Left ventricle myocardium inferior (tissue), 1 donor: ENCODE measurements at places on chromosomes 6 and 20.

DNA sequence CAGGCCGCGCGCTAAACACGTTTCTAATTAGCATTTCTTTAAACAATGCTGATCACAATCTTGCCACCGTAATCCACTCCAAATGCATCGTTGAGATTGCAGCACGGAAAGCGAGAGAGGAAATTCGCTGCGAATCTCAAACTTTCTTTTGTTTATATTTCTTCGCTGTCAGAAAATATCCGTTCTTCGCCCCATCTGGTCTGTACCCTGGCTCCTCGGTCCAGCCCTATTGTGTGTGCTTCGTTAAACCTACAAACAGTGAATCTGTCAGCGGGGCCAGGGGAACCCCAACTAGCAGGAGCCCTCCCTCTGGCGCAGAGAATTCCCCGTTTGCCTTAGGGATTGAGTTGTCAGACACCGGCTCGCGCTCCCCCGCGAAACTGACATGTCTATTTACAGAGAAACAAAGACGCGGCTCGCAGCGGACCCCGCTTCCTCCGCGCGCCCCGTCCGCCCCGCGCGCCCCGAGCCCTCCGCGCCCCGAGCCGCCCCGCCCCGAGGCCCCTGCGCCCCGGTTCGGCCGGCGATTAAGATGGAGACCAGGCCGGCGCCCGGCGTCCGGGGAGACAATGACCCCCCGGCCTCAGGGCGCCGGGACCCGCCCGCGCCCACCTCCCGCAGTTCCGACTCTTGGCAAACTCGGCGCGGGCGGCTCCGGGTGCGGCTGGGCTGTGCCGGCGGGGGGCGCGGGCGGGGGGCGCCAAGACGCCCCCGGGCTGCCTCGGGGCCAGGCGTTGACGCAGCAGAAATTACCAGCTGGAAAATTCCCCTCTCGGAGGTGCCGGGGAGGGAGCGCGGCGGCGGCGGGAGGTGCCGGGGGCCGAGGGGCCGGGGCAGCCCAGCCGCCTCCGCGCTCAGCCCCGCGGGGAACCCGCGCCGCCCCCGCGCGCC is 874 bp downstream of the ZBTB46 start:
- H3K36me3 ChIP-seq, result no peaks in the 10 kb centered on the region
- H3K4me3 ChIP-seq, result peak overlapping the region; percentile 89
- no peak for DNase-seq
- H3K27me3 ChIP-seq, result no peaks in the 10 kb centered on the region
- peaks cover 85% of the 10 kb centered on the region for H3K4me1 ChIP-seq

GRCh38 chr20:25296094-25297093 is 48.5 kb downstream of the PYGB start:
- H3K27me3 ChIP-seq, result no peaks in the 10 kb centered on the region
- H3K27ac ChIP-seq, result peak overlapping the region; percentile 82
- peaks cover 75% of the 10 kb centered on the region for H3K4me1 ChIP-seq
- no peak overlapping the region for H3K4me3 ChIP-seq
- no peak for DNase-seq

DNA sequence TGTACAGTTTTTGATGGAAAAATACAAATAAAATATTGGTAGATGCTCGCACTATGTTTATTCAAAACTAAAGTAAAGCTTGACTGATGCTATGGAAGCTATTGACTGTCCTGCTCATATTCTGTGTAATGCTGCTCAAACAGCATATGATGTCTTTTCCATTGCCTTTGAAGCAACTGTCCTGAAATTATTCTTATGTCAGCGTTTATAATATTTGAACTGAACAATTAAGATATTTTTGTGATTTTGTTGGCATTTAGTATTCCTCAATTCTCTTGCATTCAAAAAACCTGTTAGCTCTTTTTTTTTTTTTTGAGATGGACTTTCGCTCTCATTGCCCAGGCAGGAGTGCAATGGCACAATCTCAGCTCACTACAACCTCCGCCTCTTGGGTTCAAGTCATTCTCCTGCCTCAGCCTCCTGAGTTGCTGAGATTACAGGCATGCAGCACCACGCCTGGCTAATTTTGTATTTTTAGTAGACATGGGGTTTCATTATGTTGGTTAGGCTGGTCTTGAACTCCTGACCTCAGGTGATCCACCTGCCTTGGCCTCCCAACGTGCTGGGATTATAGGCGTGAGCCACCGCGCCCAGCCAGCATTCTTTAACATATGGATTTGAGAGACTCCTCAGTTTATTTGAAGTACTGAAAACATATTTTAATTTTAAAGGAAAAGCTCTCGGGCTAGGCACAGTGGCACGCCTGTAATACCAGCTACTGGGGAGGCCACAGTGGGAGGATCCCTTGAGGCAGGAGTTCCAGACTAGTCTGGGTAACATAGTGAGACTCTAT is 5.3 kb upstream of the DNAAF9 start:
- H3K27ac ChIP-seq, result no peak overlapping the region
- H3K36me3 ChIP-seq, result no peaks in the 10 kb centered on the region
- peaks cover 10% of the 10 kb centered on the region for H3K4me1 ChIP-seq
- H3K27me3 ChIP-seq, result no peaks in the 10 kb centered on the region
- no peak for DNase-seq

DNA sequence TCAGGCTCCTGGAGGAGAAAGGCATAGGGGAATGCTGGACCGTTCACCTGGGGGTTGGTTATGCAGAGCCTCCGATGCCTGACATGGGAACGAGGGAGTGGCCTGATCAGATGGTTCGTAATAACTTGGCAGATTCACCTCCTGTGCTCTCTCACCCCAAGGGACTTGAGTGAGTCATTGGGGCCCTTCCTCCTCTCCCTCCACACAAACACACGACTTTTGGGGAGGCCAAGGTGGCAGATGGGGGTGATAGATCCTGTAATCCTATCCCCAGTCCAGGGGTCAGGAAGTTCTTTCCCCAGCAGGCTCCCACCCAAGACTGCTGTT is 45.6 kb upstream of the ARFGEF2 start:
- H3K4me1 ChIP-seq, result peaks cover 4% of the 10 kb centered on the region
- no peaks in the 10 kb centered on the region for H3K27me3 ChIP-seq
- DNase-seq, result no peak
- H3K4me3 ChIP-seq, result no peak overlapping the region

DNA sequence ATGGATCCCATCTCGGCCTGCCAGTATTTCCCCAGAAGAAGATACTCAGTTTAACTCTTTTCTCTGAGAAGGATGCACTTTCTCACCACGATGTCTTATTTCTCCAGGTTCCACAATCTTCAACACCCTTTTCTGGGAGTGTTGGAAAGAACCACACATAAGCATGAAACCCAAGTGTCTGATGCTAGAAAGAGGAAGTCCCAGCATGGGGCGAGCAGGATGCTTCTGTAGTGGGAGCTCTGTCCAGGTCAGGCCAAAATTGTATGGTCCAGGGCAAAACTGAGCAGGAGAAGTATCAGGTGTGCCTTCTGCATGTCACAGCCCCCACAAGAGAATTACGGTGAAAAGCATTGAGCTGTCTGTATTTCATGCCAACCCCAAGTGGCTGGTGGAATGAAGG is 11.0 kb downstream of the TREM1 start:
- no peak for DNase-seq
- no peaks in the 10 kb centered on the region for H3K36me3 ChIP-seq
- H3K4me3 ChIP-seq, result no peak overlapping the region
- H3K27me3 ChIP-seq, result peaks cover 55% of the 10 kb centered on the region

GRCh38 chr6:170243791-170244291 is 47.0 kb downstream of the DLL1 start:
- peaks cover 26% of the 10 kb centered on the region for H3K4me1 ChIP-seq
- no peaks in the 10 kb centered on the region for H3K36me3 ChIP-seq
- no peak overlapping the region for H3K27ac ChIP-seq
- H3K4me3 ChIP-seq, result no peak overlapping the region

DNA sequence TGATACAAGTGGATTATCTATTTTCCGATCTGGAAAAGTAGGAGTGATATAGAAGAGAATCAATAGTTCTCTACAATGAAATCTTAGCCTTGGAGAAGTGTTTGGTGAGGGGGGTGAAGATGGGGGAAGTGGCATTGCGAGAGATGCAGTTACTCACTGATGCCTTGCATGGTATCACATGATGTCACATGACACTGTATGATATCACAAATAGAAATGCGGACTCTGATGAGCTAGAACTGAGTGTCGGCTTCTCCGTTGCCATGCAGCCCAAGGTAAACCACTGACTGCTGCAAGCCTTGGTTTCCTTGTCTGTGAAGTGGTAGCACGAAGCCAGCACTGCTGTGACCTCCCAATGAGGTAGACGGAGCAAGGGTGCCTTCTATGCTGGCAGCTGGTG is 403.3 kb upstream of the AGPAT4 start:
- no peak for DNase-seq
- H3K27me3 ChIP-seq, result no peaks in the 10 kb centered on the region
- no peaks in the 10 kb centered on the region for H3K4me1 ChIP-seq
- no peaks in the 10 kb centered on the region for H3K36me3 ChIP-seq

DNA sequence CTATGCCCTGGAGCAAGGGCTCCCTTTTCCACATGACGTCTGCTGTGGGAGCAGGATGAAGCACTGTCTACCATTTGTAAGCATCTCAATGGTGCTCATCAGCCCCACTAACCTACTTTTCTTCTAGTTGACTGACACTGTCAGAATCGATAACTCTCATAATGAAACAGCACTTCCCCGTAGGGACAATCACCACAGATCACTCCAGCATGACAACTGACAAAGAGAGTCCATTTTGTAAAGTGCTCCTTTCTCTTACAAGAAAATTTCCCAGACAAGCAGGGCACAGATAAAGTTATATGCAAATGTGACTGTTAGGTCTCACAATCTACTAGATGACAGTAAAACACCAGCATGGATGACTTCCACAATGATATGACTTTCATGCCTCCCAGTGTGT is 46.4 kb downstream of the HEBP2 start:
- H3K4me1 ChIP-seq, result peaks cover 18% of the 10 kb centered on the region
- H3K27me3 ChIP-seq, result no peaks in the 10 kb centered on the region
- H3K36me3 ChIP-seq, result peaks cover 12% of the 10 kb centered on the region
- no peak overlapping the region for H3K27ac ChIP-seq

GRCh38 chr6:28769626-28770402 is 154.0 kb downstream of the TRIM27 start:
- H3K4me3 ChIP-seq, result no peak overlapping the region
- peaks cover 100% of the 10 kb centered on the region for H3K27me3 ChIP-seq
- DNase-seq, result no peak
- H3K27ac ChIP-seq, result no peak overlapping the region
- H3K4me1 ChIP-seq, result no peaks in the 10 kb centered on the region
- H3K36me3 ChIP-seq, result no peaks in the 10 kb centered on the region

DNA sequence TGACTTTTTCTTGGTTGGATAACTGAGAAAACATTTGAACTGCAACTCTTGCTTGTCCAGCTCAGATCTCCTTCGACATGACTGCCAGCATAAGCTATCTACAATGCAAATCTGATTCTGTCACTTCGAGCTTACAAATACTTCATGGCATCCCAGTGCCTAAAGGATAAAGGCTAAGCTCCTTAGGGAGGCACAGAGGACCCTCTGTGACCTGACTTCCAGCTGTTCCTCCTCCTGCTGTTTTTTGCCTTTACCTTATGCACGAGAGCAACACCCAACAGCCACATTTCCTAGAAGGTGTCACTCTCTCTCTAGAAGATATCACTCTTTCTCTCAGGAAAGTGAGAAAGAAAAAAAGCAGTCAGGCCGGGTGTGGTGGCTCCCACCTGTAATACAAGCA is 23.4 kb downstream of the SLC17A5 start:
- no peaks in the 10 kb centered on the region for H3K27me3 ChIP-seq
- no peak overlapping the region for H3K27ac ChIP-seq

GRCh38 chr6:163837691-163838431 is 423.3 kb downstream of the QKI start:
- H3K27ac ChIP-seq, result peak overlapping the region; percentile 80
- DNase-seq, result peak; percentile 23
- H3K27me3 ChIP-seq, result no peaks in the 10 kb centered on the region
- peaks cover 34% of the 10 kb centered on the region for H3K4me1 ChIP-seq

DNA sequence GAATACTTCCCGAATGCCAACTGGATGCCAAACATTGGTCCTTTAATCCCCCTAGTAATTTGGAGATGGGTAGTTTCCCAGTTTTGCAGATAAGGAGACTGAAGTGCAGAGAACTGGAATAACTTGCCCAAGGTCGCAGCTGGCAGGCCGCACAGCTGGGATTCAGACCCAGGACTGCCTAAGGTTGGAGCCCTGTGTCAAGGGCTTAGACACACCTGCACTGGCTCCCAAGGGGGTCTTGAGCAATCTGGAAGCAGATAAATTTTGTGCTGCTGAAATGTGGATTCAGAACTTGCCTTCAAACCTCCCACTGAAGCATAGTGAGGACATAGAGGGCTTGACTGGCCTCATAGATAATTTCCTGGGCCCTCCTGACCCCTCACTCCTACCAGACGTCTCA is 30.5 kb downstream of the FOXP4 start:
- no peaks in the 10 kb centered on the region for H3K27me3 ChIP-seq
- peaks cover 51% of the 10 kb centered on the region for H3K4me1 ChIP-seq
- H3K27ac ChIP-seq, result no peak overlapping the region
- no peak for DNase-seq

- no peaks in the 10 kb centered on the region for H3K27me3 ChIP-seq
- no peak overlapping the region for H3K27ac ChIP-seq
- H3K4me1 ChIP-seq, result peaks cover 30% of the 10 kb centered on the region
- no peak for DNase-seq
Observed at GRCh38 chr6:125871365-125871764, 80.6 kb downstream of the NCOA7 start.

DNA sequence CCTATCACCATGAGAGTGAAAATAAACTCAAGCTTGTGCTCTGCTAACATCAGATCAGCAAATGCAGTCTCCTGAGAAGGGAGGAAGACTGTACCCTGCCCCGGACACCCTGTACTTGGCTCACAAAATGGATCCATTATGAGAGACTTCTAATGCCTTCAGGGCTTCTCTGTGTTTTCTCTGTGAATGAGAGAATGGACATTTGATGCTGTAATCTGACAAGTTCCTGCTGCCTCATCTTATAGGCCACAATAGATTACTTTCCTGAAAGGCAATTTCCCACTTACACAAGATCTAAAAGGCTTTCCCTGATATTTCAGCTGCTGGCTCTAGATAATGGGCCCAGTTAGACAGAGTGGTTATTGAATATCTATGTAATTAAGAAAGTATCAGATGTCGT is 117.2 kb downstream of the OTOR start:
- H3K4me1 ChIP-seq, result no peaks in the 10 kb centered on the region
- H3K27ac ChIP-seq, result no peak overlapping the region
- no peaks in the 10 kb centered on the region for H3K36me3 ChIP-seq
- H3K4me3 ChIP-seq, result no peak overlapping the region

DNA sequence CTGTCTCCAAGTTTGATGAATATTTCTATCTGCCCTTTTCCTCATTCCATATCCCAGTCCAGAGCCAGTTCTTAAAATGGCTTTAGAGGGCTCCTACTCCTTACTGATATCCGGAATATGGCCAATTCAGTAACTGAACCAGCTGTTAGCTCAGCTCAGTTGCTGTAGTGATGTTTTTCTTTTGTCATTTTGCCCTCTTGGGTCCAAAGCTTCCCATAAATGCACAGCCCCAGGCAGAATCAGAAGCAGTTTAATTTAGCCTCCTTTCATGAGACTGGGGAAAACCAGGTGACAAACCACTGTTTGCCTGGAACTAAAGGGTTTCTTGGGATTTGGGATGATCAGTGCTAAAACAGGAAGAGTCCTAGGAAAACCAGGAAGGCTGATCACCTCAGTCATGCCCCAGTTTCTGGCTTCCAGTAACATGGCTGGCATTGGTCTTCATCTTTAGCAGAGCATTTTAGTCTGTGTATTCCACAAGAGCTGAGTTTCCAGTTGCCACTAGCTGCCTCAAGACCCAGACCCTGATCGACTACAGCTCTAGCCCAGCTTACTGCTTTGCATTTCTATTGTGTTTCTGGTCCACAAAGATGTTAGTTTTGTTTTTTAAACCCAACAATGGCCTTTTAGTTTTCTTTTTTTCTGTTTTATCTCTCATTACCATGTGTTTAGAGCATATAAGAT is 40.6 kb upstream of the REV3L start:
- no peak overlapping the region for H3K4me3 ChIP-seq
- H3K4me1 ChIP-seq, result peaks cover 26% of the 10 kb centered on the region
- peak overlapping the region; percentile 42 for H3K27ac ChIP-seq

- H3K36me3 ChIP-seq, result no peaks in the 10 kb centered on the region
- H3K4me1 ChIP-seq, result peaks cover 16% of the 10 kb centered on the region
- no peak overlapping the region for H3K4me3 ChIP-seq
- no peak overlapping the region for H3K27ac ChIP-seq
Observed at GRCh38 chr6:125574604-125575003, 174.8 kb upstream of the HEY2 start.
